CD4-positive, alpha-beta T cell treated with Interleukin-17A for 1 hour (primary cell): ENCODE measurements at places on chromosomes 13 and 19.

GRCh38 chr13:112457485-112457884 is 81.3 kb downstream of the SPACA7 start:
- no peak for DNase-seq

DNA sequence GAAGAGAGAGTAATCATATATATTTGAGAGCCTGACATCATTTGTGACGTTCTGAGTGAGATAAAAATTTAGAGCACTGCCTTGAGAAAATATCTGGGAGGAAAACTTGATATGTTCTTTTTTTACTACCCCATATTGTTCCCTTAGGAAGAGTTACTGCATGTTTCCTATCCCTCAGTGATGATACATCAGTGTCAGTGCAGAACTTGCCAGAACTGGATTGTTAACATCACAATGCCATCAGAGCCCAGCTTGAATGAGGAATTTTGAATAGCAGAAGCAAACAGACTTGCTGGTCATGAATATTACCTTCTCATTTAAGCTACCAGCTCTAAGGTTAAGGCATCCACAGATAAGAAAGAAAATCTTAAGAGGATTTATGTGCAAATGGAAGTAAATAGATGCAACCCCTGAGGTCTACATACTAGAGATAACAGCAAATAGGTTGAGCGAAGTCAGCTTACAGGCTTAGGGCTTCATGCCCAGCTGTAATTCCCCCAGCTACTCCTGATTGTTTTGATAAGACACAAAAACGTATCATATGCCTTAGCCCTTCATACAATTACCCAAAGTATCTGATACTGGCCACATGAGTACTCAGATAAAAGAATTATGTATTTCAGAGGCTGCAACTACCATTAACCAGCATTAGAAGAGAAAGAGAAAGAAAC is 313.7 kb upstream of the ATXN8OS start:
- DNase-seq: no peak

DNA sequence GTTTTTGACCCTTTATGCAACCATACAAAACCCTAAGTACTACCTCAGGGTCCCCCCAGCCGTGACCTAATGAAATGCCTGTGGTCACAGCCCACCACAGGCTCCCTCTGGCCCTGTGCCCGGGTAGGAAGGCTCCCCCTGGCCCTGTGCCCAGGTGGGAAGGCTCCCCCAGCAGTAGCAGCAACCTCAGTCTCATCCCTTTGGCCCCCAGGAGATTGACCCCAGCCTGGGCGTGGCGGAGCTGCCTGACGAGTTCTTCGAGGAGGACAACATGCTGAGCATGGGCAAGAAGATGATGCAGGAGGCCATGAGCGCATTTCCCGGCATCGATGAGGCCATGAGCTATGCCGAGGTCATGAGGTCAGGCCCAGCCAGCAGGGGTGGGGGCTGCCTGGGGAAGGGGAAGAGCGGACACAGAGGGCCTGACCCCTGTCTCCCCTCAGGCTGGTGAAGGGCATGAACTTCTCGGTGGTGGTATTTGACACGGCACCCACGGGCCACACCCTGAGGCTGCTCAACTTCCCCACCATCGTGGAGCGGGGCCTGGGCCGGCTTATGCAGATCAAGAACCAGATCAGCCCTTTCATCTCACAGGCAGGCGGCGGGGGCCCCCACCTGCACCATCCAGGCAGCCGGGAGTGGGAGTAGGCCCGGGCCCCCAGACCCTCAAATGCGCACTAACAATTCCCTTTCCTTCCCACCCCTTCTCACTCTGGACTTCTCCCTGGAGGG is 6.3 kb upstream of the BEST2 start:
- DNase-seq: no peak

- peak; percentile 70 for DNase-seq
These were observed 17.6 kb downstream of the LIG1 start for GRCh38 chr19:48152551-48152950.

GRCh38 chr19:28521614-28522544 is 691.1 kb downstream of the UQCRFS1 start:
- DNase-seq: no peak

GRCh38 chr19:49637821-49638738 is 1.9 kb downstream of the RRAS start:
- no peak for DNase-seq

DNA sequence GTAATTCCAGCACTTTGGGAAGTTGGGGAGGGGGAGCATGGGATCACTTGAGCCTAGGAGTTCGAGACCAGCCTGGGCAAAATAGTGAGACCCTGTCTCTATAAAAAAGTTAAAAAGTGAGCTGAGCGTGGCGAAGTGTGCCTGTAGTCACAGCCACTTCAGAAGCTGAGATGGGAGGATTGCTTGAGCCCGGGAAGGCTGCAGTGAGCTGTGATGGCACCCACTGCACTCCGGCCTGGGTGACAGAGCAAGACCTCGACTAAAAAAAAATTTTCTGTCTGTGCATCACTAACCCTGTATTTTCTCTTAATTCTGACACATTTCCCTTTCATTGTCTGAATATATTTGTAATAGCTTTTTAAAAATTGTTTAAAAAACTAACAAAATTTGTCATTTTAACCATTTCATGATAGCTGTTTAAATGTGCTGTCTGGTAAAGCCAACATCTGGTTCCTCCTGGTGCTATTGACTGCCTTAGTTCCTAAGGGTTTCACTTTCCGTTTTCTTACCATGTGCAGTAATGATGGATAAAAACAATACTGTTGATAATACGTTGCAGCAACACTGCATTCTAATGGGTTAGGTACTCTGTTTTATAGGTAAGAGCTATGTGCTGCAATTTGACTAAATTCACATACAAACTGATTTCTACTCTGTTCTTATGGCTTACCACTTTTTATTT is 29.7 kb downstream of the LATS2 start:
- DNase-seq: no peak
